ENCODE measurements at places on chromosomes 7 and 10.

DNA sequence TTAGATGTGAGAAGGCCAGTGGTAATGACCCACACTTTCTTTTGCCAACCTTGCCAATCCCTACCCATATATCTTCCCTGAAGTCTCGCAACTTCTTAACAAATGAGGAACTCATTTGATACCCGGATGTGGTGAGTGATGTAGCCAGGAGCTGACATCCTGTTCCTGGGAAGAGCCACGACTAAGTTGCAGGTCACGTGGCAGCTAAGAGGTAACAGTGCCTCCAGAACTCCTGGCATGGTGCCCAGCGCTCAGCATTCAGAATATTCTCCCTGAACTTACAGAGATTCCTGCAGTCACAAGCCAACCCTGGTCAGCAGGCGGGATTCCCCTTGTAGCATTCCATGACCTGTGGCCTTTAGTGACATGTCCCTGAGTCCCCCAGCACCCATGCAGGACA lies 282.5 kb downstream of the GALNT17 start:
- DNase-seq, result no peak

DNA sequence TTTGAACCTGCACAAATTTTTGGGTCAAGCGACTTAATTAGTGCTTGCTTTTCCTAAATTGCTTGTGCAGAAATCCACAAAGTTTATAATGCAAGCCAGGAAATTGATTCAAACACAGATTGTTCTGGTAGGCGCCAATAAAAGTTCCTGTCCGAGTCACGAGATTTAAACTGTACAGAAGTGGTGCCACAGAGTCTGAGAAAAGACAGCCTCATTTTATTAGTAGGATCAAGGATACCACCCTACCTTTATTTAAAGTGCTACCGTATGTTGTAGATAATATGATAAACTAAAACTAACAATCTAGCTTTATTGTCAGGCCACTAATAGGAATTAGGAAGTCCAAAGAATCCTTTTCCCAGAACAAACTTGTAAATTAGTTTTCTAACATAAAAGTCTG lies 696.7 kb downstream of the TNS3 start:
- DNase-seq, result no peak

GRCh38 chr10:22183771-22184461 lies 33.9 kb downstream of the EBLN1 start:
- no peak for DNase-seq

DNA sequence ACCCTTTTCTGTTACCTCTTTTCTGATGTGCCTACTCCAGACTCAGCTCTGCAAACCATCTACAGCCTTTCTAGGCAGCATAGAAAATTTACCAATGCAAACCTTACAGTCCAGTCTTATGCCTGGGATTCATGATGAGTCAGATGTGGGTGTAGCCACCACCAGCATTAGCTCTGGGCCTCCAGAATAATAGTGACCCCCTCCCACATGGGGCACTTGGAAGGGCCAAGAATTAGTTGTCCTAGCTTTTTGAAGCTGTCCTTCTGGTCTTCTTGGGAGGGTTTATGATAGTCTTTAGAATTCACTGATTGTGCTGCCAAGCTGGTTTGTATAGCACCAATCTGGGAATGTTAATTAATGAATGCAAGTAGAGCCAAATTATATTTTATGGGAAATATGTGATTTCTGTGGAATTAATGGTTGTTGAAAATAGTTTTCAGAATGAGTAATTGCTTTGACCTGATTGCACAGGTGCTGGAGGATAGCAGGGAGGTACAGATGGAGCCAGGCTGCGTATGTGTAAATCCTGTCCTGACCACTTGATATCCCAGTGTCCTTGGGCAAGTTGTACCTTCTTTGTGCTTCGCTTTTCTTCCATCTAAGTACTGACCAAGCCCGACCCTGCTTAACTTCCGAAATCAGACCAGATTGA lies 94.8 kb downstream of the CPED1 start:
- no peak for DNase-seq

- DNase-seq, result no peak
These were observed 167.7 kb downstream of the TRIL start for GRCh38 chr7:28790467-28790866.

DNA sequence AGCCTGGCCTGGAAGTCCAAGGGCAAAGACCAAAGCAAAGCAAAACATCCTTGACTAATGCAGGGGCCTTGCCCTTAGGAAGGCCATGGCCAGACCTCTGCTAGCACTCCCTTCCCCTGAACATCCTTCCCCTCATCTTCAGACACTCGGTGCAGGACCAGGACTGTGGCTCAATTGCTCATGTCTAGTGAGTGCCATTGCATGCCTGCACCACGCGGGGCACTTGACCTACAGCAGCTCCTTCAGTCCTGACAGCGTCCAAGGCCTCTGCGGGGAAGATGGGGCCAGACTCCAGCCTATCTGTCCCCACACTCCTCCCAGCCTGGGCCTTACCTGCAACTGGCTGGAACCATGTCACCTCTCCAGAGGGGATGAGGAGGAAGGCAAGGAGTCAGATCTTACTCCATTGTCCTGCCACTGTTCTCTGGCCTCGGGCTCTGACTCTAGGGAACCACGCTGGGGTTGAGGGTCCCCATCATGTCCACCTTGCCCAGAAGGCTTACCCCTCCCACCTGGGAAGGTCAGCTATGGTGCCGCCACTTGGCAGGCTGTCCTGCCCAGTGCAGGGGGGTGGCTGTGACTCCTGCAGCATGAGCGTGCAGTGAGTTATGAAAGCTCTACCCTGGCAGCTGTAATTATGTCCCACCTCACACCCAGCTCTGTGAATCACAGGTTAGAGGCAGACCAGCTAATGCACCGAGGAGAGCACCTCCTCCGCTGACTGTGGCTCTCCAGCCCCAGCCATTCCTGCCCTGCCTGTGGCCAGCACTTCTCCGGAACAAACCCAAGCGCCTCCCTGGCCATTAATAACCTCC lies 16.1 kb downstream of the DRGX start:
- DNase-seq, result no peak

Measured in stimulated activated CD4-positive, alpha-beta T cell treated with anti-CD3 and anti-CD28 coated beads, Interleukin-1b, Interleukin-23, amount 100 ng/mL, for 48 hours (primary cell).